OCI-LY7 (cell line): ENCODE measurements at places on chromosomes 2 and 18.

DNA sequence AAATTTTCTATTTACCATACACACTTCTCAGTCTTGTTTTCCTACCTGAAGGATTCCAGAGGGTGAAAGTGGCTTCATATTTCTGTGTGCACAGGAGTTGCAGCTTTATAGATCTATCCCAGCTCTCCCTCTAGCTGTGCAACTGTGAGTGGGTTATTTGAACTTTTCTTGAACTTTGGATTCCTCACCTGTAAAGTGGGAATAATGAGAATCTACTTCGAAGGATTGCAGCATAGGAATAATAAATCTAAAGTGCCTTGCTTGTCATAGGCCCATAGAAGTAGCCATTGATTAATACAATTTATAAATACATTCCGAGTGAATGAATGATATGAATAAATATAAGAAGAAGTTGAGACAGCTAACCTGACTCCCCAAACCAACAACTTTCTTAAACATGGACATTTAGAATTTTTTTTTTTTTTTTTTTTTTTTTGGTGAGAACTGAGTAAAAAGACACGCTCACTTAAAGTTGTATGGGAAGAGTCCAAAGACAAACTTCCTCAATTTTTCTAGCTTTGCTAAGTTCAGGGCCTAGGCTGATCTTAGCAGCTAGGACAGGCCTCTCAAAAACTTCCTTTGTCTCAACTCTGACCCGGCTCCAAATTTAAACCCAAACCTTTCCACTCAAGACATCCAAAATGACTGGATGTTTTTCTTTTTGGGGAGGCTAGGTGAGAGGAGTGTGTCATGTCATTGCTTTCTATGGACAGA is 203.3 kb upstream of the FBXO11 start:
- no peak for DNase-seq

DNA sequence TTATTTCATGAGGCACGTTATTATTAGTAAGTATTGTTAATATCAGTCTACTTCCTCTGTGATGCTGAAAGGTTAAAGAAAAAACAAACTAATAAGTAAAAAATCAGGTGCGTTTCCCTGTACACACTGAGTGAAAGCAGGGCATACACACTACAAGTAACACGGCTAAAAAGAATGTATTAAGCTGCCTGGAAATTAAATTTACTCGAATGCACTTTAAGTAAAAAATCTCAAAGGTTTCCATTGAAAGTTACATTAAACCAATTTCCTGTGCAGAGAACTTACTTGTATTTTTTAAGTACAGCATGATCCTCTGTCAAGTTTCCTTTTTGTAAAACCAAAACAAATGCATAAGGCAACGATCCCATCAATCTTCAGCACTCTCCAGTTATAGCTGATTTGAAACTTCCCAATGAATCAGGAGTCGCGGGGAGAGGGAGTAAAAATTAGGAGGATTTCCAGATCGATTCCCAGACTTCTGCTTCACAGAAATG is 633 bp downstream of the BCL2 start:
- no peak for DNase-seq

GRCh38 chr2:73257425-73258125 is 23.5 kb downstream of the CCT7 start:
- DNase-seq = no peak

DNA sequence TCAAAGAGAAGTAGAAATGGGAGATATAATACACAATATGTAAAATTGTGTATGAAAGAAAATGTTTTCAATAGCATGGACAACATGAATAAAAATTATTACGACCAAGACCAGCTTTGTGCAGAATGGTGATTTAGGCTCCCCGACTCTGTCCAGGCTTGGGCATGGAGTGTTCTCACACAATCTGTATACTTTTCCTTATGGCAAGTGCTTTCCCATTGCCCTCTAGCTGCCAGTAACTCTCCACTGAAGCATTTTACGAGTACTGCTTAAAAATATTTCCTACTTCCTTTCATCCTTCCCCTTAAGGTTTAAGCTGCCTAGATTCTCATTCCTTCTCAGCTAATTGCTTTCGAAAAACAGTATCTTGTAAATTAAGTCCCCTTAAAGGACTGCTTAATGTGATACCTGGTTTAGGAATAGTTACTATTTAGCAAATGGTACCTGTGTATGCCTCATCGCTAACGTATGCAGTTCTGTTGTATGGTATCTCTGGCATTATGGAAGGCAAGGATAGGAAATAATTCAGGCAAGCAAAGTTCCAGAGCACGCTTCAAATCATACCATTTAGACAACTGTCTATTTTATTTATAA is 714.6 kb downstream of the ERBB4 start:
- DNase-seq = no peak

- peak; percentile 75 for DNase-seq
These were observed 6.8 kb downstream of the ESPNL start for GRCh38 chr2:238106698-238107524.

- no peak for DNase-seq
These were observed 3.5 kb upstream of the LBX2 start for GRCh38 chr2:74502720-74503505.

DNA sequence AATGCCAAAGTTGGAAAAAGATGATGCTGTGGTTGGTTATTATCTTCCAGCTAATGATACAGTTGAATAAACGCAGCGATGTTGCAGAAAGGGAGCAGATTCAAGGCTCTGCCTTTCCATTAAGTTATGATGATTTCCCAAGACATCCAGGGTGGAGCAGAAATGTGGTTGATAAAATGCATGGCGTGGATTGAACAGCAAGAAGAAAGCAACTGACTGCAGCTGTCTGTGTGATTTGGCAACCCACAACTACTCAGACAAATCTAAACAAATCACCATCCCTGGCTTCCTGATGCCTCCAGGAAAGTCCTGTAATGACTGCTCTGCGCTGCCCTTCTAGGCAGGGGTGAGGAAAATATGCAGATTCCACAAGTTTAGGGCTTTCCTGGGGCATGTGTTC is 166.3 kb downstream of the NRP2 start:
- DNase-seq = no peak

- DNase-seq = no peak
These were observed 278.7 kb downstream of the NRXN1 start for GRCh38 chr2:50753234-50753633.

- no peak for DNase-seq
These were observed 138.8 kb upstream of the CTAGE1 start for GRCh38 chr18:22556222-22557167.

DNA sequence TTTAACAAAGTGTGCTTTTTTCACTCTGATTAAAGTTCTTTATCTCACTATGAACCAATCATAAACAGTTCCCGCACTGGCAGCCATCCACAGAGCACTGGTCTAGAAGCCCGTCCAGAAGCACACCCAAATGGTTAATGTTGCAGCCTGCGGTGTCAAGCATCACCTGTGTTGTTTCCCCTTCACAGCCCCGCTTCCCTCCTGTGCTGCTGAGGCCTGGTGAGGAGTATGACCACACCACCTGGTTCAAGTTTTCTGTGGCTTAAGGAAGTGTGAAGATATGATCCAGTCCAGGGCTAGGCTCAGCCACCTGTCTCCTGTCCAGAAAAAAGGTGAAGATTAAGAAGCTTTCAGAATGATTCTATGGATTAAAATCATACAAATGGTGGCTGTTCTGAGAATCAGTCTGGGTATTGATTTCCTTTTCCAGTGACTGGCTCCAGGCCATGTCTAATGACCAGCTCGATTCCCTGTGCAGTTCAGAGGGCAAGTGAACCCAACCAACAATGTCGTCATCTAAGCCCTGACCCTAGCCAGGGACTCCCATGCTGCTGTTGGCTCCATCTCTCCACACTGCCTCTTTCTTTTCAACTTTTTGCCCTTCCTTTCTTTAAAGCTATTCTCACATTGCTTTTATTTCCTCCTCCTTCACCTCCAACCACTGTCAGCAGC is 17.7 kb downstream of the SRSF7 start:
- peak; percentile 62 for DNase-seq

DNA sequence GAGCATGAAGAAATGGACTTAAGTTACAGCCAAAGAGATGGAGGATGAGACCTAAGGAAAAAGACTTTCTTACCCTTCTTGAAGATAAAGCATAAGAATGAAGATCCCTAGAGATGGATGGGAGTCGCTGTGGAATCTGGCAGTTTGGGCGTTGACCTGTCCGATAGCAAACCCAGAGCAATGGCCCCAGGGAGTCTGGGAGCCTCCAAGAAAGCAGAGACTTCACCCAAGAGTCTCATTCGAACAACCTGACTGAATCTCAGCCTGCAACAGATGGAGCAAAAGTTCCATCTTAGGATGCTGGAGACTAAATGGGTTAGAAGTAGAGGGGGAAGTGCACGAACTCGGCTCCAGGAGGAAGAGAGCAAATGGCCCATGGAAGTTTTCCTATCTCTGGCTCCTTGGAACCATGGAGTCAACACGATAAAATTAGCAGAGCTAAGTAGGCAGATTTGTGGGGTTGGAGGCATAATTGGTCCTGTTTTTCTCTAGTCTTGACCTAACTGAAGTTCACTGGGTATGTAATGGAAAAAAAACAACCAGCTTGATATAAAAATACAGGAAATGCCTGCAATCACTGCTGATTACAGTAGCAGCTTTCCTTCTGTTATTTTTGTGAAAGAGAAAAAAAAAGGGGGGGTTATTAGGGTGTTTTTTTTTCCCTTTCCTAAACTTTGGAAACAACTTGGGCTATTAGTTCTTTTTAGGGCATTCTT is 178.4 kb upstream of the EPAS1 start:
- no peak for DNase-seq

DNA sequence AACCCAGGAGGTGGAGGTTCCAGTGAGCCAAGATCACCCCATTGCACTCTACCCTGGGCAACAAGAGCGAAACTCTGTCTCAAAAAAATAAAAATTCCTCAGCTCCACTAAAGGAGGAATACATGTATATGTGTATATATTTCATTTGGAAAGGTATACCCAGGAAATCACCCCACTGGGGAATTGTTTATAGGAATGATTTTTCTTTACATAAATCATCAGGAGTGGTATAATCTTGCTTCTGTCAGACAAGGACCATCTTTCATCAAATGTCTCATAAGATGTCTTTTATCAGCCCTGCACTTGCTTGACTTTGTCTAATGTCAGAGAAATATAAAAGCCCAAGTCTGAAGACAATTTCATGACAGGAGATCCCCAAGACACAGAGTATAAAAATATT is 709.1 kb downstream of the LRRTM4 start:
- no peak for DNase-seq

- no peak for DNase-seq
These were observed 438.0 kb downstream of the LRP1B start for GRCh38 chr2:141692829-141693228.

- DNase-seq = no peak
These were observed 101.1 kb downstream of the TMEM17 start for GRCh38 chr2:62404913-62405312.

DNA sequence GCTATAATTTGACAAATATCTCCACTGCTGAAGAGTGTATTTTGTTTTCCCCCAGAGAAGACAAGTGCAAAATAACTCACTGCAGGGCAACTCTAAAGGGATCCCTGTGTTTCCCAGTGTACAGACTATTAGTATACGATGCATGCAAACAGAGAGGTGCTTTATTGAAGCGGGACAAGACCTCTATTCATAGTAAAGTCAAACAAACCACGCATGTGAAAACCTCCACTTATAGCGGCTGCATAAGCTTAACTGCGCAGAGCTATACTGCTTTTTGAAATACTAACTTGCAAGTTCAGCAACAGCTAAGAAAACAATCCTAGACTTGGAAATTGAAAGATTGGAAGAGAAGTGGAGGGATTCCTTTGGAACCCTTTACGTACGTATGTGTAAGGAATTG is 15.6 kb downstream of the RNF144A start:
- no peak for DNase-seq

GRCh38 chr2:46096260-46096659 is 200.9 kb upstream of the EPAS1 start:
- DNase-seq = no peak

- DNase-seq = no peak
These were observed 21.9 kb upstream of the CERS6 start for GRCh38 chr2:168434146-168434545.

DNA sequence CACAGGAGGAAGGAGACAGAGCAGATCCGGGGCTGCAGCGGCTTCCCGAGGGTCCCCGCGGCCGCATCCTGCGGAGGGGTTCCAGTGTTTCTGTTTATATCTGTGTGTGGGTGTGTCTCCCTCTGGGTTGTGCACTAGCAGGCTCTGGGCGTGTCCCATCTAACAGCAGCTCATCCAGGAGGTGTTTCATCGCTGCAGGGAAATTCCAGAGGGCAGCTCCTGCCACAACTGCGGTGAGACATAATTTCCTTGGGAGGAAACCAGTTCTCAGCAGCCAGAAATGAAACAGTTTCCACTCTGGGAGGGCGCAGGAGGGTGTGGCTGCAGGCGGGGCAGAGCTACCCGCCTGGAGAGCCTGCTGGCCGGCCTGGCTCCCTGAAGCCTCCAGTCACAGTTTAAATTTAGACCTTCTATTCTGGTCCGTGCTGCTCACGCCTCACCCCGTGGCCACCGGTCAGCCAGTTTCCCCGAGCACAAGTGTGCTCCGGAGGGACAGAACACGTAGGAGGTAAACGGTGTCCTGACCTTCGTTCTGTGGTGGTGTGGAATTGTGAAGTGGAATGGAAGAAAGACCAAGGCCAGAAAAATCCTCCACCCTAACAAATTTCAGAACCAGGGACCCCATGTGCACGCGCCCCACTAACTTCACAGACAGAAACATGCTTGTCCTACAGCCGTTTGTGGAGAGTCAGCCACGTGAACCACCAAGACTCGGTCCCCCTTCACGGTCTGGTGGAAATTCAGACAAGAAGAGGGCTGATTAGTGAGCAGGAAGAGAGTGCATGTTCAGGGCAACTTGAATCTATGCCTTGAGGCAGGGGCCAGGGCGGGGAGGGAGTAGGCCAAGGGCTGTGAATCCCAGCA is 50.2 kb downstream of the TEX44 start:
- DNase-seq = peak; percentile 66

DNA sequence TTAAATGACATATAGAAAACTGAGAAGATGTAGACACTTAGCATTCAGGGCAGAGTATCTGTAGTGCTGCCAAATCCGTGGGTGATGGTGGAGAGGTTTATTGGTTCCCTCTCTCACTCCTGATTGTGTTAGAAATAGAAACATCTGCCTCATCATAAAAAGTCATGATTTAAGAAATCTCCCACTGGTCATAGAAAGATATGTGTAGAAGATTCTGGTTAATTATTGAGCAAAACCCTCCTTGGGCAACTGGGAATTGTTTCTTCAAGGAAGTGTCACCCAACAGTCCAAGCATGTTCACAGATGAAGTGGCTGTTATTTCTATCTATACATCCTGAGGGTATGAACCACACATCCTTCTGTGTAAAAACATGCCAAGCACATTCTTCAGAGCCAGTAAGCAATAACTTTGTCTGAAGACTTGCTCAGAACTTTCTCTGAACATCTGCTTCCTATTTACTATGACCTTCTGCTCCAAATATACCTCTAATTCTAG is 33.6 kb upstream of the CHRNA1 start:
- no peak for DNase-seq

- DNase-seq = no peak
These were observed 5.3 kb downstream of the COL3A1 start for GRCh38 chr2:188979187-188980114.

GRCh38 chr2:187890690-187891089 is 336.5 kb upstream of the TFPI start:
- DNase-seq = no peak
